ENCODE measurements at places on chromosomes 16 and 17.

- no peak for DNase-seq
Observed at GRCh38 chr17:47316311-47316710, 7.4 kb upstream of the EFCAB13 start.

- no peak for DNase-seq
Observed at GRCh38 chr16:20216591-20217217, 110.6 kb downstream of the GP2 start.

GRCh38 chr17:2085648-2085949, 30.7 kb downstream of the HIC1 start:
- no peak for DNase-seq

GRCh38 chr16:1283296-1283695, 26.1 kb upstream of the UBE2I start:
- DNase-seq: no peak

DNA sequence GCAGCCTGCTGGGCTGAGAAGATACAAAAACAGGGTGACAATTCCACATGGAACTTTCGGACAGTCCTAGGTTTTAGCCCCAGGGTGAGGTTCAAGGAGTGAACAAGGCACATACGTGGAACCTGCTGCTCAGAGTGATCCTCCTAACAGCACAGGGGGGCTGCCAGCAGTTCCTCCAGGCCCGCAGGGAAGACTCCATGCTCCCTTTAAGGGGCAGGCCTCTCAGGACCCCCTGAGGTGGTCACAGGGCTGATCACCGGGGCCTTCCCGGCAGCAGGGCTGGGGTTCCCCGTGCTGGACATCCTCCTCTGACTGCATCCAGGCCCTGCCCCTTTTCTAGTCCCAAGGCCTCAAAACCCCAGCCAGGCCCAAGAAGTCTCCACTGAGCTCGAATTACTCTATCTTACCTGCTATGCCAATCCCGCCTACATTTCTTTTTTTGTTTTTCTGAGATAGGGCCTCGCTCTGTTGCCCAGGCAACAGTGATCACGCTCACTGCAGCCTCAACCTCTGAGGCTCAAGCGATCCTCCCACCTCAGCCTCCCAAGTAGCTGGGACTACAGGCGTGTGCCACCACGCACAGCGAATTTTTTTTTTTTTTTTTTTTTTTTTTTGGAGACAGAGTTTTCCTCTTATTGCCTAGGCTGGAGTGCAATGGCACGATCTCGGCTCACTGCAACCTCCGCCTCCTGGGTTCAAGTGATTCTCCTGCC, 10.4 kb downstream of the CANT1 start:
- DNase-seq: no peak

DNA sequence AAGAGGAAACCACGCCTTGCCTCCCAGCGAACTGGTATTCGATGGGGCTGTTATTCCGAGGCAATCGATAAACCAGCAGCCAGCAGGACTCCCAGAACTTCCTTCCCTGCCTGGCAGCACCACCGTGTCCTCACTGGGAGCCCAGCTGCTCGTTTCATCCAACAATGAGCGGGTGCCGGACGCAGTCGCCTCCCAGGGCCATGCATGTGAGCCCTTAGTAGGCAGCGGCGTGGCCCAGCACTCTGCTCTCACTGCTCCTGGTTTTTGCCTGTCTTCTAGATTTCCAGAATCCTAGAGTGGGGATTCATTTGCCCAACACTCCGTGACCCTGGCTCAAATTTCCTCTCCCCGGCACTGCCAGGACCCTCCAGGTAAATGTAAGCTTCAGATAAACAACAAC, 29.1 kb upstream of the RASD1 start:
- no peak for DNase-seq

DNA sequence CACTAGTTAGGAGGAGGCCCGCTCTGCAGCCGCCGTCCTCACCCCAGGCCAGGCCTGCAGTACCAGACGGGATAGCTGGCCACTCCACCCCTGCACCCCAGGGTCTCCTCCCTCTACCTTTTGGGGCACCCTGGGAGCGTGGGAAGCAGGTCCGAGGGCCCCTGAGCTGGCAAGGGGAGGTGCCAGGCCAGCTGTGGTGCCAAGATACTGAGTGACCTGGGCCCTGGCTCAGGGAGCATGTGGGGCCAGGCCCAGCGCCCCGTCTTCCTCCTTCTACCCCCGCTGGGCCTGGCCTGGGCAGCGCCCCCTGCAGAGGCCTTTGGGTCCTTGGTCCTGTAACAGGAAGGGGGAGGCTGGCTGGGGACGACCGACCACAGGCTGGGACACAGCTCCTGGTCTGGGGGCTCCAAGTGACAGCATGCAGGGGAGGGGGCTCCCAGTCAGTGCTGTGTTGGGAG, 13.0 kb downstream of the PAM16 start:
- no peak for DNase-seq

DNA sequence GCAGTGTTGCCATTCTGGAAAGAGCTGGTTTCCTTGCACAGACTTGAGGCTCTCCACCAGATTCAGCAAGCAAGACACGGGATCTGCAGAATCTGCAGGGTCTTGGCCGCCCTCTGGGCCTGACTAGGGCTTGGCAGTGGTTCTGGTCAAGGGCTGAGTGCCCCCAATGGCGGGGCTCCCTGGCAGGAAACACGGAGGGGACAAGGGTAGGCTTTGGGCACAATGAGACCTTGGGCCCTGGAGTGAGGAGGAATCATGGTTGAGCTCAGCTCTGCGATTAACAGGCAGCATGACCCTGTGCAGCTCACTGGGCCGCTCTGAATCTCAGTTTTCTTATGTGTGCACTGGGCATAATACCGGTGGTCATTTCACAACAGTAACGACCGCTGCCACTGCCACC, 249.9 kb downstream of the GSG1L start:
- DNase-seq: no peak

DNA sequence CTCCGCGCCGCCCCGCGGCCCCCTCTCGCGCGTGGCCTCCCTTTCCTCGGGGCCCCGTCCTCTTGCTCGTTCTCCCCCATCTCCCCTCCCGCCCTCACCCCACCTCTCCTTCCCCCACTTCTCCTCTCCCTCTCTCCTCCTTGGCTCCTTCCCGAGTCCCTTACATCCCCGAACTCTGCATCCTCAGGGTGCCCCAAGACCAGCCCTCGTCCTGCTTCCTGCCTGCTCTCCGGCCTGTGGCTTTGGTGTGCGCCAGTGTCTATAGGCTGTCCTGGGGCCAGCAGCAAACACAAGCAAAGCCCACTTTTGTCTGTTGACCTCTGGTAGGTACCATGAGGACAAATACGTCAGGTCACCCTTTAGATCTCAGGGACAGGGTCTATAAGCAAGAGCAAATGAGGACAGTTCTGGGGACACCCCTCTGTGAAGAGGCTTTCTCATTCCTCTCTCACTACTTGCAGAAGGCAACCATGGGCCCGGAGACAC, 284 bp upstream of the COPZ2 start:
- DNase-seq: no peak

DNA sequence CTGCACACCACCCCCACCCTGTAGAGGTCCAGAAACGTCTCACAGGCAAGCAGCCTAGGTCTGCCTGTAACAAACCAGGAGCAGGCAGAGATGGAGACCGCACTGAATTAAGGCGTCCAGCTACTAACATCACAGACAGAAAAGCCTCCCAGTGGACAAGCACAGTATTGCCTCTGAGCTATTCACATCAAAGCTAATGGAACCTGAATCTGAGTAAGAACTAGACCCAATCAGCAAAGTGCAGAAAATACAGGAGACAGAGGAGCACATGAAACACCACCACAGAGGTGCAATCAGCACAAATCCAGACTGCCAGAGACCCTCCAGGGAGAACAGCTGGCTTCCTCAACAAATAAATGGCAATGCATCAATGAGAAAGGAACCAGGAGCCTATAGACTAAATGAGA, 22.2 kb upstream of the PEMT start:
- no peak for DNase-seq

DNA sequence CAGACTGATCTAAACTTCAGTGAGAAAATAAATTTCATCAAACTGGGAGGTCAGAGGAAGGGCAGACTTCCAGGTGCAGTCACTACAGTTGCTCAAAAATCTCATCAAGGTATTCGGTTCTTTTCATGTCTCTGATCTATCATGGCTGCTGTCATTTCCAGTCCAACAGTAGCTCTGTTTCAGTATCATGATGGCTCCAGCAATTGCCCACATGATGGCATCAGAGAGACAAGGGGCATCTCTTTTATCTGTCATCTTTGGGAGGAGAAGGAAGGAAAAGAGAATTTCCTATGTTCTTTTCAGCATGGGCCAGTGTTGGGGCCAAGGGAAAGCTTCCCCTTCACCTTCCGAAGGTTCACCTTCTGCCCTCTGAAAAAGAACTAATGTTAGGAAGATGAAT, 504.9 kb upstream of the HSBP1 start:
- DNase-seq: no peak

GRCh38 chr16:1909561-1910231, 8.5 kb downstream of the HS3ST6 start:
- no peak for DNase-seq

DNA sequence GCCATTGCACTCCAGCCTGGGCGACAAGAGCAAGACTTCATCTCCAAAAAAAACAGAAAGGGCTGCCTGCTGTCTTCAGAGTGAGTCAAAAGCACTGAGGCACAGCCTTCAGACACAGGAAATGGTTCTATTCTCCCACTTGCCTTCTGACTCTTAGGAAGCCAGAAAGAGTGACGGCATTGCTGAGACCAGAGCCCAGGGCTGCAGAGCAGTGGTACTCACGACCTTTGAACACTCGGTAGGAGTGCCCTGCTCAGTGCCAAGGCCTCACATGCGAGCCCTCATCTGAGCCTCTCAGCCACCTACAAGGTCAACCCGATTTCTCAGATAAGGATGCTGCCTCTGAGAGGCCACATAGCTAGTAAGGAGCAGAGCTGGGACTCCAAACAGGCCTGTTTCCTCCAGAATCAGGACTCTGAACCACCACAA, 3.5 kb upstream of the ITGAE start:
- no peak for DNase-seq

DNA sequence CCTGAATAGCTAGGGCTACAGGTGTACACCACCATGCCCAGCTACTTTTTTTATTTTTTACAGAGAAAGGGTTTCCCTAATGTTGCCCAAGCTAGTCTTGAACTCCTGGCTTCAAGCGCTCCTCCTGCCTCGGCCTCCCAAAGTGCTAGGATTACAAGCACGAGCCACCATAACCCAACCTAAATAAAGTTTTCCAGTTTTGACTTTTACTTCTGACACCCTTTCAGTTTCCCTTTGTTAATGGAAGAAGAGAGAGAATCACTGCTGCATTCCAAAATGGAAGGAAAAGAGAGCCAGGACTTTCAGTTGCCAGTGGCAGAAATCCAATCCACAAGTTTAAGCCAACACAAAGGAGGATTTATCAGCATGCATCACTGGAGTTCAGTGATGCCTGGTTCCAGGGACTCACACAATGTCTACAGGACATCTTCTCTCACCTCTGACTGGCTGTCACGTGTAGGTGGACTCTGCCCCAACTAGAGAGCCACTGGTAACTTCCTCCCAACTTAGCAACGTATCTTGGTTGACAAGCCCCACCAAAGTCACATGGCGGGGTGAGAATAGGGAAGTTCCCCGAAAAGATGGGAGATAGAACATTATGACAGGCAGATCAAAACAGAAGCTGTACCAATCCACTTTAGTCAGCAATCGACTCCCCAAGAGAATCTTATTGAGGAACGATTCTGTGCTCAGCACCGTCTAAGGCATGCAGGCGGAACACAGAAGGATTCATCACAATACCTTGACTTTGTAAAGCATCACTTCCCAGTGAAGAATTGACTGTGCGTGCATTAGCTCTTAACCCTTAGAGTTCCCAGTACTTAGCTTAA, 46.5 kb downstream of the GAS7 start:
- no peak for DNase-seq

DNA sequence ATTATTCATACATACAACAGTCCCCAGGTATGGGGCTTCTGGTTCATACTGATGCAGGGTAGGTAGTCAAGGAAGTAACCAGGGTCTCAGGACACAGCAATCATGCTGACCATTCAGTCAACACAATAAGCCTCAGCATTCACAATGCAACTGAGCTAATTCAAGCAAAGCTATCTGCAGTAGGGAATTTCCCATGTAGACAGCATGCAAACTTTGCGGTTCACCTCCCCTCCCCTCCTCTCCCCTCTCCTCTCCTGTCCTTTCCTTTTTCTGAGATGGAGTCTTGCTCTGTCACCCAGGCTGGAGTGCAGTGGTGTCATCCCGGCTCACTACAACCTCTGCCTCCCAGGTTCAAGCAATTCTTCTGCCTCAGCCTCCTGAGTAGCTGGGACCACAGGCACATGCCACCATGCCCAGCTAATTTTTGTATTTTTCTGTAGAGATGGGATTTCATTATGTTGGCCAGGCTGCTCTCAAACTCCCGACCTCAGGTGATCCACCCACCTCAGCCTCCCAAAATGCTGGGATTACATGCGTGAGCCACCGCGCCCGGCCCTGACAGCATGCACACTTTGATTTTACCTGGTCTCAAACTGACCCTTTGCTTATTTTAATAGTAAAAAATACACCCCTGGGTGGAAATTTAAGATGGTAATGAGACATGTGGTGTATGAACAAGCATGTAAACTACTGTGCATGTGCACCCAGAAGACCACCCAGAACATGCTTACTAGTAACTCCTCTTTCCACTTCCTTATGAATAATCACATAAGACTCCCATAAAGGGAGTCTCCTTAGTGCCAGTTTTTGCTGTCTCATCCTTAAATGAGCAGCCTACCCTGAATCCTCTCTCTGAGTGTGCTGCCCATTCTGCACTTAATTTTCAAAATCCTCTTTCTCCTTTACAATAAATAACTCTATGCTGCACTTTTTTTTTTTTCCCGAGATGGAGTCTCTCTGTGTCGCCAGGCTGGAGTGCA, 9.3 kb upstream of the RNF135 start:
- no peak for DNase-seq

- DNase-seq: no peak
Observed at GRCh38 chr17:64356776-64357175, 33.9 kb downstream of the PECAM1 start.

- no peak for DNase-seq
Observed at GRCh38 chr16:65305266-65305959, 183.6 kb upstream of the CDH11 start.

DNA sequence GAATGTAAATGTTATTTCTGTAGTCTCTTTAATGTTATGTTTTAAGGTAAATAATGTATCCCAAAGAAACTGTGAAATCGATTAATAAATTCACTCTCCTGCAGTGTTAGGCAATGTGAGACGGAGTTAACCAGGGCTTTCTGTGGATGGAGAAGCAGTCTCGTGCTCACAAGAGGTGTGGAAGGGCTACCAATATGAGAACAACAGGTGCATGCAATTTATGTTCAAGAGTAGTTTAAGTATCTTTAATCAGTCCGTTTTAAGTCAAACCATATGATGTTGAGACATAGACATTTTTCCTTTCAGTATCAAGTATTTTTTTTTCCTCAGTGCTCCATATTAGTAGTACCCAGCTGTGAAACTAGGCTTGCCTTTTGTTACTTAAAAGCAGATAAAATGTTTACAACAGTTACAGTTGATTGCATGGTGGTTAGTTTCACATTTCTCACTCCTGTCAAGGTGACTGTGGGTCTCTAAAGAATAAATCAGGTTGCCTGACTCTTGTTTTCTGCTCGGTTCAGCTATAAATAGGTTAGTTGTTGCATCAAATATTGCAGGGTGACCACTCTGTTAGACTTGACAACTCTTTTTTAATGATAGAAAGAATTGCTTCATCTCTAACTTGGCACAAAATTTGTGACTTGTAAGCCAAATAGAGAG, 54.4 kb downstream of the COX10 start:
- DNase-seq: no peak

Measured in activated CD4-positive, CD25-positive, alpha-beta regulatory T cell treated with anti-CD3 and anti-CD28 coated beads, Interleukin-2, amount 50 U/mL, for 72 hours (primary cell).